ENCODE measurements at places on chromosomes 4 and X.

DNA sequence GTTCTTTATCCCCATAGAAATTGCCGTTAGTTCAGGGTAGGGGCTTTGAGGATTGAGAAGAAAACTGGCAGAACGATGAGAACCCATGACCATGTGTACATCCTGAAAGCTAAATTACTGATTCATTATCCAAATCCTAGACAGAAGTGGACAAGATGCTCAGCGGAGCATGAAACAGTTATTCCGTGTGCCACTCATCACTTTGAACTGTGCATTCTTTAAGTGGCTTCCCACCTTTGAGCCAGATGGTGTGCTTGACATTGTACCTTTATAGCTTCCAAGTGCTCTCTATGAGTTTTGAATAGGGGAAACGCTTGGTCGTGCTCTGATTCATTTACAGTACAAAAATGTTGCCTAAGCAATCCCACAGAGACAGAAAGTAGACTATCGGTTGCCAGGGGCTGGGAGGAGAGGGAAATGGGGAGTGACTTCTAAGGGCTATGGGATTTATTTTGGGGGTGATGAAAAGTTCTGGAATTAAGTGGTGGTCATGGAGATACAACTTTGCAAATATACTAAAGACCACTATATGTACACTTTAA, 100.0 kb downstream of the DOCK11 start:
- DNase-seq, result no peak

GRCh38 chr4:10737337-10737736, 52.8 kb upstream of the CLNK start:
- no peak for DNase-seq

GRCh38 chr4:96009427-96010119, 169.7 kb downstream of the PDHA2 start:
- DNase-seq, result no peak

DNA sequence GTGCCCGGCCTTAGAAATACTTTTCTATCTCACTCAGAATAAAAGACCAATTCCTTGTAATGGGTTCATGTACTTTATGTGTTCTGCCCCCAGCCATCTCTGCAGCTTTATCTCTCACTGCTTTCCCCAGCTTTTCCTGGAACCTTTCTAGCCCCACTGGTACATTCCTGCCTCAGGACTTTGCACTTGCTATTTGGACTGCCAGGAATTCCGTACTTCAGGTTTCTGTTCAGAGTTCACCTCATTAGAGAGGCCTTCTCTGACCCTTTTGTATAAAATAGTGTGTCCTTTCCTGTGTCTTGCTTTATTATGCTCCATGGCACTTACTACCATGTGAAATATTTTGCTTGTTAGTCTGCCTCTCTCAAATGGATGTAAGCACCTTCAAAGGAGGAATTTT, 112.5 kb downstream of the PDLIM5 start:
- DNase-seq, result no peak

GRCh38 chrX:136067097-136067496, 80.2 kb upstream of the FHL1 start:
- no peak for DNase-seq

- DNase-seq, result no peak
These were observed 1712.5 kb downstream of the C4orf33 start for GRCh38 chr4:130808492-130808891.

- peak; percentile 50 for DNase-seq
These were observed 848 bp upstream of the KCND1 start for GRCh38 chrX:48972220-48973164.

- no peak for DNase-seq
These were observed 26.5 kb downstream of the GUCY1A1 start for GRCh38 chr4:155693015-155693663.

GRCh38 chrX:64184396-64184795, 21.1 kb downstream of the AMER1 start:
- DNase-seq, result no peak

- DNase-seq, result no peak
These were observed 92.0 kb upstream of the PTPN13 start for GRCh38 chr4:86502081-86502480.

GRCh38 chr4:118225511-118225910, 127.3 kb downstream of the PRSS12 start:
- DNase-seq, result no peak

DNA sequence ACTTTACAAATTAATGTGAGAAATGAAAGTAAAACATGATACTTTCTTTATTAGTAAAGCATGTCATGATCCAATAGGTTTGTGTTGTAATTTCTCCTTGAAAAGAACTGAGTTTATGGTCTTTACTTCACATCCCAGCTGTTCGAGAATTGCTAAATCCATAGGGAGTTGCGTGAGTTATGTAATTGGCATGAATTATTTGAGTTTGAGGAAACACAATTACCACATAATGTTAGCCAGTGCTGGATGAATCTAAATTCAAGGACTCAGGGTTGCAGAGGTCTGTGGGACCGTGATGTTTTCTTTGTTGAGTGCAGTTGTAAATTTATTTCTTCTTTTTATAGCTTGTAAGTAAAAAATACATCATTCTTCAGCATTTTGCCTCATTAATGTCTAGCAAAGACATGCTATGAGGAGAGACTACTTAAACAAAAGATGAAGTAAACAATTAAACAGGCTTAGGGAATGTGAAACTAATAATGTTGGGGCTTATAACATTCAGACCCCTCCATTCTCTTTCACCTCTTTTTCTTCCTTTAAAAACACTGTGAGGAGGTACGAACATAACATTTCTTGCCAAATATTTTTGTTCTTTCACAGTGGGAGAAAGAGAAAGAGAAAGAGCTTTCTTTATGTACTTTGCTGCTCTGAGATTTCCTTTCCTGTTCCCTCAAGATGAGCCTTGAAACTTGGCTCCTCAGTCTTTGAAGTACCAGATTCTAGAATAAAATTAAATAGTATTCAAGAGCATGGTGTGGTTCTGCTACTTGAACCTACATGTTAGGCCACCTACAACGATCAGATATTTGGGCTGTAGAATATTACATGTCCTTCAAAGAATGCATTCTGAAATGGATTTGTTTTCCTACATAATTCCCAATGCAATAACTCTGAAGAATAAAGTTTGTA, 159.6 kb upstream of the ANK2 start:
- no peak for DNase-seq

DNA sequence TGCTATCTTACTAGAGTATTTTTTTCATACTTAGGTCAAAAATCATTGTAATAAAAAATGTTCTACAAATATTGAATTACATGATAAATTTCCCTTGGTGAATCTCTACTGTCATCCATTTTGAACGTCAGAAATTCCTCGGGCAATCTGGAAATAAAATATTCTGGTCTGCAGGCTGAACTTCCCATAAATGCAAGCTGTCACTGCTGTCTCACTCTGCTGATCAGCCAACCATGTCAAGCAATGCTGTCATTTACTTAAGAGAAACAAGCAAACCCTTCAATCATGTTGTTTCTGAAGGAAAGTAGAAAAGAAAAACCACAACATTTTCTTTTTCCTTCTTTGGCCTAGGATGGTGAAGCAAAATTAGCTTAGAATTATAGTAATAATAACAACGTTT, 514.2 kb upstream of the GALNT7 start:
- no peak for DNase-seq

DNA sequence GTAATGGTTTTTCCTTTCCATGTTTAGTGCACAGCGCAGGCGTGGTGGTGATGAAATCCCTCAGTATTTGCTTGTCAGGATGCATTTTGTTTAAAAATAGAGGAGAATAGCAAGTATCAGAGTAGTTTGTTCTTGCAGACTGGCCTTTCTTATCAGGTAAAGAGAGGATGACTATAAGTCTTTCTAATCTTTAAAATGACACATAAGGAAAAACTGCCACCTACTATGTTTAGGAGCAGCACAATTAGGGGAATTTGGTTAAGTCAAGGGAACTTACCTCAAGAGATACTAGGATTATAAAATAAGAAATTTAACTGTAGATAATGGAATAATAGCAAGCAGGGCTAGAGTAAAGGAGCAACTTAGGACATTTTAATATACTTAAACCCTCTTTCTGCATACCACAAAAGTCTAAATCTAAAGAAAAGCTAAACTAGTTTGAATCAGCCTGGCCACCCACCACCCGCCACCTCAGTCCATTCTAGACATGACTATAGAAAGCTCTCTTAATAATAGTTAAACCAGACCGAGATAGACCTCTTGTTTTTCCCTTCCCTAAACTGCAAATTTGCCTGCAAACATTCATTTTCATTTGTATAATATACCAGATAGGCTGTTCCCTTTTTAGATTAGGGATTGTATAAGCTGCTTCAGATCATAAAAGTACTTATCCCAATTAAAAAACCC, 62.0 kb downstream of the APOOL start:
- no peak for DNase-seq

DNA sequence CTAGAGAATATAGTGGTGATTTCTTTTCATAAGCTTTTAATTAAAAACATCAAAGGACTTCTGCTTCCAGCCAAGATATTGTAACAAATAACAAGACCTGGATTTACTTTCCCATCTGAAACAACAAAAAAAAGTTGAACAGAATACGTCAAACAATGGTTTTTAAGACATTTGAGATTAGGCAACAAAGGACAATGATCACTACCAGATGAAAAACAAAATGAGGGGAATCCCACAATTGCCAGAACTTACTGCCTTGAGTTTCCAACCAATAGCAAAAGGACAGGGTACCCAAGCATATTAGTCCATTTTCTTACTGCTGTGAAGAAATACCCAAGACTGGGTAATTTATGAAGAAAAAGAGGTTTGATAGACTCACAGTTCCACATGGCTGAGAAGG, 341.4 kb upstream of the INTU start:
- no peak for DNase-seq

GRCh38 chr4:88600176-88600838, 8.0 kb downstream of the HERC3 start:
- no peak for DNase-seq

DNA sequence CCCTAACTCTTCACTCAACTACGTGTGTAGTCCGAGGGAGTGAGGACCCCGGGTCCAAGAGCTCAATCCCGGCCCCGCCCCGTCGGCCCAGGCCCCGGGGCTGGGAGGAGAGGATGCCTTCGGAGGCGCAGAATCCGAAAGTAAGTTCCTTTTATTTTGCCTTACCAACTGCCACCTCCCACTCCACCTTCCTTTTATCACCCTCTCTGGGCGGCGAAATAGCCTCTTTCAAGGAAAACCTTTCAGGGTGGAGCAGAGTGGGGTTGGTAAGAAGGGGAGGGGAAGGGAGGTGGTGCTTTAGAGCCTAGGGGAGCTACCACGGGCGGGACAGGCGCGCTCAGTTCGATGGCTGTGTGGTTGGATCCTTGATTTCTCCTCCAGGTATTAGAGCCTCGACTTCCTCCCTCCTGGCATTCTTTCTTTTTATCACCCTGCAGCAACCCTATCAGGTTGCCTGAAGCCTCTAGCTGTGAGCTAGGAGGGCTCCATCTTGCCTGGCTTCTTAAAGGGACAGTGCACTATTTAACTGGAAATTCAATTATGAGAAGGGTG, 191.2 kb downstream of the RRAGB start:
- peak; percentile 37 for DNase-seq

- no peak for DNase-seq
These were observed 56.0 kb downstream of the VGLL1 start for GRCh38 chrX:136588036-136588435.

DNA sequence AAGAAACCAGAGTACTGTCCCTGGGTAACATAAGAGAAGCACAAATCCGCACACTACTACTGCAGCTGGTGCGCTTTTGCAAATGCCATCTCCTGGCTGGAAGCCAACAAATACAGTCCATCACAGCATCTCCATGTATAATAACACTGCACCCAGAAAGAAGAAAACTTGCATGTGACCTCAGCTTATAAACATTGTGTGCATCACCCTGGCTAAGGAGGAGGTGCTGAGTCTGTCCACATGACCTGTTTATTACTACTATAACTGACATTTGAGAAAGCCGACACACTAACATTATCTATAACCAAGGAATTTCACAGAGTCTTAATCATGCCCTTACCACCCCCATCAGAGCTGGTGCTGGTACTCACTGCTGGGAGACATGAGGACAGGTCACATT, 516.8 kb downstream of the CFAP47 start:
- DNase-seq, result no peak

- no peak for DNase-seq
These were observed 1.2 kb downstream of the TCEANC start for GRCh38 chrX:13654116-13654515.

DNA sequence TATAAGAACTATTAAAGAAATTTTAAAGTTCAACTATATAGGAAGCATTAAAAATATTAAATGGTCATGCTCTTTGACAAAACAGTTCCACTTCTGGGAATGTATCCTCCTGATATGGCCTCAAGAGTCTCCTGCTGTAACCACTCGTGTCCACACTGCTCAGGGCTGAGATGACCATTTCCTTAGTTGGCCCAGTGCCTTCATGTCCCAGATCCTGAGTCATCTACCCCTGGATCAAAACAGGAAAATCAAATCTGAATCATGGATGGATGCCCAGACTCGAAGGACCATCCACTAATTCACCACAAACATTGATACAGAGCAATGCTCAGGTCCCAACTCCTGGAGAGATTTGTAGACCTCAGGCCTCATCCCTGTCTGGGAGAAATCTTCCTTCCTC, 44.7 kb downstream of the GPRASP3 start:
- DNase-seq, result no peak

DNA sequence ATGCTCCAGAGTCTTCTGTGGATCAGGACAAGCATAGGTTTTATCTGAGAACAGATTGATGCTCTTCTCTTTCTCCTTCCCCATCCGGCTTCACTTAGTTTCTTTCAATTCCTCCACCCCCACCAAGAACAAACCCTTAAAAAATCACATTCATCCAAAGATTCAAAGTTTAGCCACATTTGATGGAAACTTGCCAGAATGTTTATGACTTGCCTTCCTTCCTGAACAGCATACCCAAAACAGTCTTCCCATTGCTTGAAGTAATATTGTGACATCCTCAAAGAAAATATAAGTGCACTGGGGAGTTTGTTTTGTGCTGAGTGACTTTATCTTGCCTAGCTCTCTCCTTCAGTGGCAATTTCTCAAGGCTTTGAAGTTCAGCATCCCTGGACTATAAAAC, 83.0 kb downstream of the MAGEB17 start:
- no peak for DNase-seq

DNA sequence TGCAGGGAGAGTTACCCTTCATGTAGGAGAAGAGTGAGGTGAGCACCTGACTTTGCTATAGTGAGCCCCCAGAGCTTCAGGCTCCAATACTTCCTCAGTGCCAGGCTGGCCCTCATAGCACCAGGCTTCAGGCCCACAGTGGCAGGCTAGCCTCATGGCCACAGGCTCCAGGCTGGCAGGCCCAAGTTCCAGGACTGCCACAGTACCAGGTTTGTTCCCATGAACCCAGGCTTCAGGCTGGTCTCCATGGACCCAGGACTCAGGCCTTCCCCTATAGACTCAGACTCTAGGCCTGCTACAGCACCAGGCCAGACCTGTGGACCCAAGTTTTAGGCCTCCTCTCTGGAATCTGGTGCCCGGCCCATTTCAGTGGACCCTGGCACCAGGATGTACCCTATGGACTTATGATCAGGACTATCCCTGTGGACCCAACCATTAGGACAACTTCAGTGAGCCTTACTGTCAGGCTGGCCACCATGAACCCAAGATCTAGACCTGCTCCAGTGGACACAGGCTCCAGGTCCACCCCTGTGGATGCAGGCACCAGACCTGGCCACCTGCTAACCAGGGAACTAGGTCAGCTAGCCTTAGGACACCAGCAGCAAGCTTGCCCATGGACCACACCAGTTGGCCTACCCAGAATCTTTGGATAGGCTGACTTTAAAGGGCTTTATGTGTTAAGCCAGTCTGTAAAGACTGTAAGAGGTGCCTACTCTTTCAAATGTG, 658.2 kb downstream of the KLHL13 start:
- no peak for DNase-seq
